ENCODE measurements at places on chromosomes 5 and 9. TPM values are rescaled to one million over a fixed set of nuclear protein-coding genes. Genes with fewer than 3 reads are reported as not detected.

DNA sequence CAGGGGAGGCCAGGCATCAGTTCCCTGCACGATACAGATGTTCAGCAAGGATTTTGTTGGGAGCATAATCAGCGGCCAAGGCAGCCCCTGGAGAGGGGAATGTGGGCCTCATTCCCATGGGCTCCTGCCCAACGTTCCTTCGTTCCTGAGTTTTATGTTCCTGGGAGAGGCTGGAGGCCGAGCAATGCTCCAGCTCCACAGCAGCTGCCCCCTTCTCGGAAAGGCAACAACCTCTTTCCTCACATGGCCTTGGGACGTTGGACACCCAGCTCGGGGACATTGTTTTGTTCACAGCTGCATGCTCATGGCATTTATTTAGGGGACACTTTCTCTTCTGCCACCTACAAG is 63.8 kb upstream of the COL15A1 start:
- no peak for DNase-seq

GRCh38 chr5:141664733-141665461 is 13.7 kb upstream of the FCHSD1 start:
- DNase-seq: no peak

- DNase-seq: no peak
These were observed 31.4 kb upstream of the STING1 start for GRCh38 chr5:139513852-139514485.

GRCh38 chr9:131126059-131126426 is 657 bp downstream of the NUP214 start:
- no peak for DNase-seq

DNA sequence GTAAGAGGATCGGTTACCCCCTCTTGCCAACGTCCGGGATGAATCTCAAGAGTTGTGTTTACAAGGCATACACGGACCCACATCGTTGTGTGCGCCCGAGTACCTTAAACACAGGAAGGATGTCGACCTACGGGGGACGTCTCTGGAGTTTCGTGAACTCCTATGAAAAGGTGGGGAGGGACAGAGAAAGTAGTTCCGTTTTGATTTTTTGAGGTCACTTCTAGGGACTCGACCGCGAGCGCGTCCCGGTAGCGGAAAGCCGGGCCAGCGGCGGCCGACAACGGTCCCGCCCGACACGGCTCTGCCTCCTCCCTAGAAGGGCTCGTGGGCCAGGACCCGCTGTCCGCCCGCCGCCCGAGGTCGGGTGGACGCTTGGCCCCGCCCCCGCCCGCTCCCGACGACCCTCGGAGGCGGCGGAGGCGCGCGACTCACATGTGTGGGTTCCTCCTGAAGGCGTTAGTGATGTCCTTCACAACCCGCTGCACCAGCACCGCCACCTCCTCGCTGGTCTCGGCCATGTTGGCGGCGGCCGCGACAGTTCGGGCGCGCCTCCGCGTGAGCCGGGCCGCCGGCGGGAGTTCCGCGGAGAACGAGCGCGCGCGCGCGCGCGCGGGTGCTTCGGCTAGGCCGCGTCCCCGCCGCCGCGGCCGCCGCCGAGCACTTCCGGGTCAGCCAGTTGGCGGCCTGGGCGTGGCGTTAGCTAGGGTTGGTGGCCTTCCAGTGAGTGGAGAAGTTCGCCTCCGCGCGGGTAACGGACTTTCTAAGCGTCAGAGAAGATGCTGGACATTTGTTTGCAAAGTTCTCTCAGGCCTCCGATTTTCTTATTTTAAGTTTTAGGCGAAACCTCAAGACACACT is at the start of gene PTAR1:
Gene PTAR1, minus strand, starts transcription at position 591 of the 857 bp plus-strand sequence. Its CDS starts 73 bp downstream, at position 518.
- peak; percentile 85 for DNase-seq

- no peak for DNase-seq
These were observed 2.7 kb downstream of the CXCL14 start for GRCh38 chr5:135576075-135576599.

DNA sequence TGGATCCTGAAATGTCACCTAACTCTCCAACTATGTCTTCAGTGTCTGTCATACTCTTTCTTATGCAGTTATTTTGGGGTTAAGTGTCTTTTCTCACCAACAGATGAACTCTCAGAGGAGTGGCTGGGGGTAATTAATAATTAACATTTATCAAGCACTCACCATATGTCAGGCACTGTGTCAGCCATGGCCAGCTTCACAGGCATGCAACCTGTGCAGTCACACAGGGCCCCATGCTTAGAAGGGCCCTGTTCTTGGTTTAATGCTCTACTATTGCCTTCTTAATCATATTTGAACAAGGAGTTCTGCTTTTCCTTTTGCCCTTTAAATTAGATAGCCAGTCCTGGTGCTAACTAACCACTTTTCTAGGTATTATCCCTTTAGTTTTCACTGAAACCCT is 3.4 kb upstream of the GRPEL2 start:
- no peak for DNase-seq

DNA sequence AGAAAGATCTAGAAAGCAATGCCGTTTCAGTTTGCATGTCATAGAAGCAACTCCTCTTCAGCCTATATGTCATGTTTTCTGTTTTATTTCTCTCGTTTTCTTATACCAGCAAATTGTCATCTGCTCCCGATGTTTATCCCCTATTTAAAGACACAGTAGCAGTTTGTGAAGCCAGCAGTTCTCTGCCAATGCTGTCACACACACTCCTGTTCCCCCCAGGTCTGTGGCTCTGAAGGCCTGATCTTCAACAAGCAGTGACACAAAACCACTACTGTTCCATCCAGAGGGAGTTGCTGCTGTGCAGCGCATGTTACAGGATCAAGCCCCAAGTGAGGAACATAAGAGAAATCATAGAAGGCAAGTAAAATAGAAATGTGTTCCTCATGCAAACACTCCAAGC is 364.1 kb upstream of the SLC30A5 start:
- no peak for DNase-seq

DNA sequence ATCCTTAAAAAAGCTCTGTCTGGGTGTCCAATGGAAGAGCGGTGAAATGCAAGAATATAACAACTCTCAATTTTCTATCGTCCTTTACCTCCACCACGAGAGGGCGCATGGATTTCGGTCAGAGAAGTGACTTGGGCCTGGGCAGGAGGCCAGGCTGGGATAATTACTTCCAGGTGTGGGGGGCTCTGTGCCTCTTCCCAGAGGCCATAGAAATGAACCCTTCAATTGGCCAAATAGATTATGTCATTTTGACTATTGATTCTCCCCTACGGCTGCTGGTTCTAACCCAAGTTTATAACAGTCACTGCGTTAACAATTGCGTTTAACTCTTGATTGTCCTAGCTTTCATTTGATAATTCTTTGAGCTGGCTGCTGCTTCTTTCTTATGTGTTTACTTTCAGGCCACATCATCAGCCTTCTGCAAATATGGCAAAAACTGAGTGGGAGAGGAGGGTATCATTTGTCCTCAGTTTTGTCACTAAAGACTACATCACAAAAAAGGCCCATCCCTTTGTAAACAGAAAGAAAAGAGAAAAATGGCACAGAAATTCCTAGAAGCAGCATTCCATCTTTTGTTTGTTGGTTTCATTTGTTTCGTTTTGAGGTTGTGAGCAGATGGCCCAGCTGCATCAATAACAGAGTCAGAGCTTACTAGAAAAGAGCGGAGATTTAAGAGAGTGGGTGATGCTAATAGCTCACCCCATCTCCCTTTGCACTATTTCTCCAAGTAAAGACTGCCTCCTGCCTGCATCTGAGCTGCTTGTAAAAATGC is 45.4 kb upstream of the ZFR start:
- DNase-seq: peak; percentile 79

DNA sequence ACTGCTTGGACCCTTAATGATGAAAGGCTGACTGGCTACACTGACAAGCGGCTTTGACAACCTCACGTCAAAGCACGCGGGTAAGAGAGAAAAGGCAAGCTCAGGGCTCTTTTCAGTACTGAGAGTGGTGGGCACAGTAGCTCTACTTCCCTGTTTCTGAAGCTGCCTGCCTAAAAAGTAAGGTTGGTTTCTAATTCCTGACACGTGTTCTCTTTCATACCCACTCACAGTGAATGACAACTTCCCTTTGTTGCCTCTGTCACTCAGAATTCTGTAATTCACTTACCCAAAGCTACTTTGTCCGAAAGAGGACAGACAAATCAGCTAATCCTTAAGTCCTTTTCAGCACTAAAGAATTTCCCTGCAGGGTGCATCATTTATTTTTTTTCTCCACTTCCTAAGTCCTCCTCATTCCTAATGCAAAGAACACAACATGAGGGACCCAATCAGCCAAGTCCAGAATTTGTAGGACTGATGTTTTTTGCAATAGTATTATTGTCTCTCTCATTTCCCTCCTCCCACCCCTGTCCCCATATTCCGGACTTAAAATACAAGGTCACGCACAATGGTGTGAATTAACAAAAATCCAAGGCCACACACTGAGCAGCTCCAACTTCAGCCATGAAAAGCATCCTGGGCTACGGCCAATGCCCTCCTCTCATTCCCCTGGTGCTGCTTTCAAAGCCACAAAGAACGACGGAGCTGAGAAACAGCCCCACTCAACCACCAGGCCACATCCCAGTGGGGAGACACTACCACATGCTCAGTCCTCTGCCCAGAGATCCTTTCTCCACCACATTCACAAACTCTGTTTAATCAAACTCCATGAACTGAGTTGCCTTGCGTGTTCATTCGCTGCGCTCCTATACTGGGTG is 221.0 kb downstream of the TSSK1B start:
- no peak for DNase-seq

DNA sequence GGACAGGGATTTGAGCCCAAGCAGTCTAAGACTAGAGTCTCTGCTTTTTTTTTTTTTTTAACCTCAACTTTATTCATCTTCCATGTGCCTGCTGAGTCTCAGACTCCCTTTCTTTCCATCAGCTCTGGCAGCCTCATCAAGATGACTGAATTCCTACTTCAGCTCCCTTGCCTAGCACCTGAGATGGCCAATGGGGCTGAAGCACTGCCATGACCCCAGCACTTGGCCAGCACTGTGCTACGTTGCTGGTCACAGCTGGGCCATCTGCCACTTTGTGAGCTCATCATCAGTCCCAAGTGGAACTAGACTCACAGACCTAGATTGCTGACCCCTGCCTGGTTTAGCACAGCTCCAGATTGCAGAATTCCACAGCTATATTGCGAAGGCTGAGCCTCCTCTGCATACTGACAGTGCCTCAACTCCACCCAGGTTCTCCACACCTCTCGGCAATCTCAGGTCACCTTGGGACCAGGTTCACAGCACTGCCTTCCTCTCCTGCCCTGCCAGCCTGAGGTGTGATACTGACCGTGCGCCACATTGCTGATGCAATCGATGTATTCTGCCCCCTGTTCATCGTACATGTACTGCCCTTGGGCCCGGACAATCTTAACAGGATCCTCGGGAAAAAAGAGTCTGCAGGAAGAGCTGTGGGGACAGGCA is 1.6 kb downstream of the PHYKPL start:
- DNase-seq: no peak

DNA sequence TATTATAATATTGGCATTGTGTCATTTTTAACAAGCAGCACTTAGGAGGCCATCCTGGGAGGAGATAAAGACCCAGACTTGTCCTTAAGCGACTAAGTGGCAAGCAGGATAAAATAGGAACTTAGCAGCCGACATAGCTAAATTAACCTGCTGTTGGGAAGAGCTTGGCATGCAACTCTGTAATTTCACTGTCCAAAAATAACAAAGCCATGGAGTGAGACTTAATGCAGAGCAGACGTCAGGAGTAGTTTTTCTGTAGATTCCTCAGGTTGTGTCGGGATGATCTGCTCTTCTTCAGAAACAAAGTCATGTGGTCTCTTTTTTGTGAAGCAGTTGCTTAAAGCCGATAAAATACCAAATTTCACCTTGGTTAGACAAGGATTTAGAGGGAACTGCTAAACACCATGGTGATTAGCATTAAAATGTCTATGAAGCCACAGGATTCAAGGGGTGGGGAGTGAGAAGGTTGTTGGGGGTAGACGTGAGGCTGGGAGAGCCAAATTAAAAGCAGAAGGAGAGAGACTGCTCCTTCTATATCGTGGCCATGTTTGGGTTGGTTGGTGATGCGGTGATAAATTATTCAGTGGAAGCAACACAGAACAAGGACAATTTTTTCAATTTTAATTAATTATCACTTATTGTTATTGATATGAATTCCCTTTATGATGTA is 303.0 kb downstream of the CSNK1G3 start:
- no peak for DNase-seq

- no peak for DNase-seq
These were observed 615.1 kb downstream of the CDH12 start for GRCh38 chr5:22238047-22238446.

- DNase-seq: no peak
These were observed 49.1 kb downstream of the G3BP1 start for GRCh38 chr5:151820903-151821302.

GRCh38 chr9:107542411-107543157 is 53.0 kb upstream of the KLF4 start:
- DNase-seq: no peak

DNA sequence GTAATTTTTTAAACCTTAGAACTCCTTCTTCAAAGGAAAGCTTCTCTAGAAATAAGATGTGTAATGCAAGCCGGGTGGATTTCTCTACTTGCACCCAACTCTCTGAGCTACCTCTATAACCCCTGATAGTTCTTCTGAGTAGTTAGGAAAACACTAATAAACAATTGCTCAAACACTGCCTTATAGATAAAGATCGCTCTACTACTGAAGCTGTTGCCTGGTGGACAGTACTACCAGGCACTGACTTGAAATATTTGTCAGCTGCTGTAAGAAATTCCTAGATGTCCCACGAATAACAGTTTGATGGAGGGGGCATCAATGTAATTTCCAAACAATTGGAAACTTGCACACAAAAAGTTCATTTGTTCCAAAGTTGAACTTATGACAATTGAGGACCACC is 42.0 kb downstream of the NR3C1 start:
- no peak for DNase-seq

GRCh38 chr5:86909418-86910295 is 291.9 kb downstream of the COX7C start:
- DNase-seq: no peak

GRCh38 chr5:41820150-41820549 is 50.1 kb downstream of the OXCT1 start:
- DNase-seq: no peak

- DNase-seq: no peak
These were observed 158.3 kb upstream of the TSLP start for GRCh38 chr5:110913221-110913620.

- no peak for DNase-seq
These were observed 371.1 kb upstream of the GRAMD2B start for GRCh38 chr5:126052120-126052519.

The FBXW11 gene
- 58.2 TPM for polyA plus RNA-seq

The COL23A1 gene
- 8.7 TPM for polyA plus RNA-seq

The PCDHGA6 gene
- 6.5 TPM for polyA plus RNA-seq

The GFI1B gene
- 1.0 TPM for polyA plus RNA-seq

The C5orf24 gene
- 90.8 TPM for polyA plus RNA-seq

The DPYSL3 gene
- polyA plus RNA-seq: 30.4 TPM

The SYNPO gene
- 89.8 TPM for polyA plus RNA-seq

The MLANA gene
- 1.4 TPM for polyA plus RNA-seq

The SLC45A2 gene
- 0.37 TPM for polyA plus RNA-seq

The LTC4S gene
- 2.2 TPM for polyA plus RNA-seq

The HSPB3 gene
- polyA plus RNA-seq: not detected

Data from renal cortex interstitium (tissue), 15 donors.